ENCODE measurements at places on chromosomes 11 and 22.

DNA sequence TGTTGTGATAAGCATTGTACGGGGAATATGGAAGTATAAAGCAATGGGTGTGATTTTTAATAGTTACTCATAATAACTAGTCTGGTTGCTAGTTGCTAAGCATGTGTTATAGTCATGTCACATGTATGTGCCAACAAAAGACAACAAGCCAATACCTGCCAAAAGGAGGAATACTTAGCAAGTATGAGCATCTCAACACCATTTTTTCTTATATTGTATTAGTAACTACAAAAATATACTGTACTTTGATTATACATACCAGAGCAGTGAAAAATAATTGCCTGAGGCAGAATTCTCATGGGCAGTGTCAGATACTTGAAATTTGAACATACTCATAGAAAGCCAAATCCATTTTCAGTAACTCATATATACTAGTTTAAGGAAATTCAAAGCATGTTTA lies 62.4 kb upstream of the ALKBH3 start:
- ATAC-seq: no peak

GRCh38 chr11:125332821-125333220 lies 163.2 kb downstream of the FEZ1 start:
- ATAC-seq: no peak

DNA sequence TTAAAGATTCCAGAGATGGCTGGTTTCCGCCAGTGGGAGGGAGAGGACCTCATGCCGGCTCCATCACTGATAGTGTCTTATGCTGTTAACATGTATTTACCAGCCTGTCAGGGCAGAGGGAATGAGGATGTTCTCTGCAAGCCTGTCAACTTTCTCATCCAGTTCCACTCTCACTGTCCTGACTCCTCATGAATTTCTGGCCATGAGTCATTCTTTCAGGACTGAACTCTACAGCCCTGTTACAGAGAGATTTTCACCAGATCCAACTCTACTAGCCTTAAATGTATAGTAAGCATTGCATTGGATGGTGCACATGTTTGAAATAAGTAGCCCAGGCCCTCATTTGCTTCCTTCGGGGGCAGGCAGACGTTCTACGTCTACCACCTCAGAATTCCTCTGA lies 387.7 kb downstream of the TMEM135 start:
- ATAC-seq: no peak

GRCh38 chr11:126482586-126483108 lies 127.2 kb downstream of the ST3GAL4 start:
- no peak for ATAC-seq

GRCh38 chr11:22359295-22359694 lies 21.1 kb downstream of the SLC17A6 start:
- no peak for ATAC-seq

DNA sequence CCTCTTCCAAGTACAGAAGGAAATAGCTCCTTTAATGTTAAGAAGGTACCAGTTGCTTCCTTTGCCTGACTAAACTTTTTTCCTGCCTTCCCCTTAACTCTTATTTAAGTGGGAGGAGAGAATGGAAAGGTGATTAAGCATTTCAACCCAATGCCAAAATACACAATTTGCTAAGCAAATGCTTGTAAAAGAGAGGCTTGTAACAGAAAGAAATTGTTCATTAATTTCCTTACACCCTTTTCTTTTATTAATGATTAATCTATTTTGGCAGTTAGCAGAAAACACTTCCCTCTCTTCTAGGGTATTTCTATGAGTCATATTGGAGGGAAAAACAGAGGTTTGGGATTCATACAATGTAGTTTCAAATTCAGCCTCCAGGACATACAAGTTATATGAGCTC lies 427.6 kb upstream of the FAT3 start:
- no peak for ATAC-seq

DNA sequence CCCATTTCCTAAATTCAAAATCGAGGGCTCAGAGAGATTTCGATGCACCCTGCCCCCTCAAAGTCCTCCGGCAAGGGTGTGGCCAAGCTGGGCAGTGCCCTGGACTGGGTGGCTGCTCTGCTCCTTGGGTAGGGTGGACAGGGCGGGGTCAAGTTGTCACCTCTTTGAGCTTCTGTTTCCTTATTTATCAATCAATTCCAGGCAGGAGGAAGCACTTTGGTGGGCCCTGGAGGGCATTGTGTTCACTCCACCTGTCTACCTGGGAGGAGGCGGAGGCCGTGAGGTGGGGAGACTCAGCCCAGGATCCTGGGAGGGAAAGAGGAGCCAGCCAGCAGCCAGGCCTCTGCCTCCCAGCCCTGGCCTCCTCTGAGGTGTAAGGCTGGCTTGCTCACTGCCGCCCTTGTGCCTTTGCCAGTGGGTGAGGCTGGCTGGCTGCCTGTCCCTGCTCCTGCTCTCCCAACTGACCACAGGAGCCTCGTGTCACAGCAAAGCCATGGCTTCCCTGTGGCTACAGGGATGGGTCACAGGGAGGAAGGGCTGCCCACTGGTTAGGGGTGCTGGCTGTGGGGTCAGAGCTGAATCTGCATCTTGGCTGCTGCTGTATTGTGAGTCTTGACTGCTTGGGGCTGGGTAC lies 25.5 kb upstream of the SHISAL1 start:
- no peak for ATAC-seq

GRCh38 chr22:44628273-44628672 lies 73.7 kb upstream of the PRR5 start:
- ATAC-seq: no peak

DNA sequence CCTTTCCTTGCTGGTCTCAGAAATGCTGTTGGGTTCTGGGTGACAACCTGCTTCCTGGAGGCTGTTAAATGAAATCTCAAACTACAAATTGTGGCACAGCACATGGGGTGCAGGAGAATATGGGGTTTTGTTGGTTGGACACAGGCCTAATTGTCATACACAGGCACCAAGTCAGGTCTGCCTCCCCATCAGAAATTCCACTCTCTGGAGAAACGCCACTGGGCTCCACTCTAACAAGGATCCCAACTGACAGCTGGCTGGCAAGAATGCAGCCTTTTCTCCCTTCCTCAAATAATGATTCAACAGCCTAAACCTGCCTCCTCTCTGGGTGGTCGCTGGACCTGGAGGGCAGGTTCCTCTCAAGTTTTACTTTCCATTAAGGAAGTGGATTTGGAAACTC lies 177.8 kb upstream of the NARS2 start:
- ATAC-seq: no peak

DNA sequence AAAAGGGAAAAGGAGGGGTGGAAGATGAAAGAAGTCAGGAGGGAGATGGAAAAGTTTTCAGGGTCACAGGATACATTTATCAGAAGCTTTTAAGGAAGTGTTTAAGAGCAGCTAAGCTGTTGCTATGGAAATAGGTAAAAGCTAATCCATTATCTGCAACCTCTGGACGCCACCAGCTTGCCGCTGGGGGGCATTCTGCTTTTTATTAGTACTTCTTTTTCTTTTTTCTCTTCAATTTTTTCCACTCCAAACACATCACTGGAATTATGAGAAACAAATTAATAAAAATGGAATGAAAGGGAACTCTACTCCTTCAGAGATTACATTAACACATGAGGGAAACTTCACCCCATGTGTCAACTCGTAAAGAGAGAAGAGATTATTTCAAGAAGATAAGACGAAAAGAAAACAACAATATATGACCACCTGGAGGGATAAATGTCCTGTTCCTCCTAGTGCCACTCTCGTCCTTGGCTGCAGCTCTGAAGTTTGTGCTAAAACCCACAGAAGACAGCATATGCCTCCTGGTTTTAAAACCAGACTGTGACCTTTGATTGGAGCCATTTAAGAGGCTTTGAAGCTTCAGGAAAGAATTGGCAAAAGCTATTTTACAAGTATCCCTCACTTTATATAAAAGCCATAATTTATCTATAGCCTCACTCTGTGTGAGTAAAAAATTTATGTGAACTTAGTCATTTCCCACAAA lies 972.8 kb downstream of the OPCML start:
- ATAC-seq: no peak

GRCh38 chr22:43928468-43928867 lies 4.9 kb downstream of the PNPLA3 start:
- no peak for ATAC-seq

Measured in stimulated activated memory B cell treated with anti-CD40 and anti-IgM and Interleukin-4, amounts not matched to agents 10 μg/mL and 1 μg/mL and 100 μg/mL, for 72 hours (primary cell).